ENCODE measurements at places on chromosomes 5 and 9.

- no peak for DNase-seq
These were observed 622.6 kb downstream of the DTWD2 start for GRCh38 chr5:118365718-118366117.

- DNase-seq = no peak
These were observed 1469.8 kb downstream of the EFNA5 start for GRCh38 chr5:106200971-106201370.

DNA sequence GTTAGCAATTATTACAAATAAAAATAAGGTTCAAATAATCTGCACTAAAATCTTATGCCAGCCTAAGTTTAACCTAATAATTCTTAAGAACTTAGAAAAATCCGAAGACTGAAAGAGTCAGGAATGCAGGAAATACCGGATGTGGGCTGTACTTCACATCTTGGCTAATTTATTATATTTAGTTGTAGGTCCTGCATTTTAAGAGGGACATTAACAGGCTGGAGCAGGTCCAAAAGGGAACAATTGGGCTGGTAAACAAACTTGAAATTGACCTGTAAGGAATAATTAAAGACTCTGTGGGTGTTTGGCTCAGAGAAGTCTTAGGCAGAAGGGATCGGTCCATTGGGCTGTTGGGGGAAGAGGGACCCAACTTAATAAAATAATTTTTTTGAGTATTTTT is 18.4 kb downstream of the GLRA1 start:
- DNase-seq = no peak

- no peak for DNase-seq
These were observed 112.6 kb downstream of the TMC1 start for GRCh38 chr9:72633966-72634365.

DNA sequence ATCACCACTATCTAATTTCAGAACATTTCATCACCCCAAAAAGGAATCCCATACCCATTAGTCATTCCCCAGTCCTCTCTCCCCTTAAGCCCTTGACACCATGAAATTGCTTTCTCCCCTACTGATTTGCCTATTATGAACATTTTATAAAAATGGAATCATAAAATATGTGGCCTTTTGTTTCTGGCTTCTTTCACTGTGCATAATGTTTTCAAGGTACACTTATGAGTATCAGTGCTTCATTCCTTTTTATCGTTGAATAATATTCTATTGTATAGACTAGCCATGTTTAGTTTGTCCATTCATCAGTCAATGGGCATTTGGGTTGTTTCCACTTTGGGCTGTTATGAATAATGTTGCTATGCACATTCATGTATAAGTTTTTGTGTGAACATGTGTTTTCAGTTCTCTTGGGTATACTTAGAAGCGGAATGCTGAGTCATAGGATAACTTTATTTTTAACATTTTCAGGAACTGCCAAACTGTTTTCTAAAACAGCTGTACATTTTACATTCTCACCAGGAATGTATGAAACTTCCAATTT is 40.4 kb upstream of the FGF1 start:
- DNase-seq = no peak

GRCh38 chr9:123914517-123915196 is 15.3 kb downstream of the DENND1A start:
- no peak for DNase-seq

DNA sequence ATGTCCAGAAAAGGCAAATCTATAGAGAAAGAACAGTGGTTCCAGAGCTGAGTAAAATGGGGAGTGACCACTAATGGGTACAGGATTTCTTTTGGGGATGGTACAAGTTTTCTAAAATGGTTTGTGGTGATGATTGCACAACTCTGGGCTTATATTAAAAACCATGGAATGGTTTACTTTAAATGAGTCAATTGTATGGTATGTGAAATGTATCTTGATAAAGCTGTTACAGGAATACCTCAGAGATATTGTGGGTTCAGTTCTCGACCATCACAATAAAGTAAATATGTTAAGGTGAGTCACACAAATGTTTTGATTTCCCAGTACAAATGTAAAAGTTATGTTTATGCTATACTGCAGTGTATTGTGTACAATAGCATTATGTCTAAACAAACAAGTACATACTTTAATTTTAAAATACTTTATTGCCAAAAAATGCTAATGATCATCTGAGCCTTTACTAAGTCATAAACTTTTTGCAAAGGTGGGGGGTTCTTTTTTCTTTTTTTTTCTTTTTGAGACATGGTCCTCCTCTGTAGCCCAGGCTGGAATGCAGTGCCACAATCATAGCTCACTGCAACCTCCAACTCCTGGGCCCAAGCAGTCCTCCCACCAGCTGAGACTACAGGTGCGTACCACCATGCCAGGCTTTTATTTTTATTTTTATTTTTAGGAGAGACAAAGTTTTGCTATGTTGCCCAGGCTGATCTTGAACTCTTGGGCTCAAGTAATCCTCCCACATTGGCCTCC is 65.9 kb downstream of the SHOC1 start:
- DNase-seq = no peak

GRCh38 chr5:37043693-37044092 is 167.1 kb downstream of the NIPBL start:
- no peak for DNase-seq

DNA sequence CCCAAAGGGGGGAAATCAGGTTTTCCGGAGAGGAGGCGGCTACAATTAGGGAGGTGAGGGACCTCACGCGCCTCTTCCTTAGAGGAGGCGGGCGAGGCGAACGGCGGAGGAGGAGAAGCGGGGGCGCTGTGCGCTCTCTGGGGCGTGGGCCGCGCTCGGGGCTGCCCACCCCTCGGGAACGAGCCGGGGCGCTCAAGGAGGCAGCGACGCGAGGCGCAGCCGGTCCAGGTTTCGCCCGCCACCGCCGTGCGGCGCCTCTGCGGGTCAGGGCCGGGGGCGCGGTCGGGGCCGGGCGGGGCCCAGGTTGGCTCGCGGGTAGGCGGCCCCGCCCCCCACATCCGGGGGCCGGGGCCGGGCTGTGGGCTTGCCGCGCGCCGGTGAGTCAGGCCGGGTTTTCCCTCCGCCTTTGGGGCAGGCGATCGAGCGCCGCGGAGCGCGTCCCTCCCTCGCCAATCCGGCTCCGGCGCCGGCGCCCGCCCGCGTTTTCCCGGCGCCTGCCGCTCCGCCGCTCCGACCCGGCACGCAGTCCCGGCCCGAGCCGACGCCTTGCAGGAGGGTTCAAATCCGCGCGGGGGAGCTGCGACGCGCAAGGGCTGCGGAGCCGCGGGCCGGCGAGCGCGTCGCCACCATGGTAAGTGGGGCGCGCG is at the start of gene N4BP3:
TSS of gene N4BP3 (plus strand) at position 392 of the 647 bp plus-strand sequence. CDS start 6,052 bp downstream, outside the sequence.
- peak; percentile 63 for DNase-seq

DNA sequence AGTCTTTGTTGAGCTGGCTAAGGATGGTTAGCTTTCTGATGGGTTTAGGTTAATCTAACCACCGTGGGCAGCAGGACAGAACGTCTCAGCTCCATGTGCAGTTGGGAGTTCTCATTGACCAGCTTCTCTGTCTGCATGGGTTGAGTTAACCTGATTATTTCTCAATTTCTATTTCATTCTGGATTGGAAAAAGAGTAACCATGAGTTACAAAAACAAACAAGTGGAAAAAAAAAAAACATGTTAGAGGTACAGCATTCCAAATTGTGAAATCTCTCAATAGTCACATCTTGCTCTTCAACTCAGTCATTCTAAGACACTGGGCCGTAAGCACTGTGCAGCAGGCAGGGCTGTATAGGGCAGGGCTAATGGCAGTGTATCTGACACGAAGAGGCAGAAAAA is 343.7 kb upstream of the KLF4 start:
- DNase-seq = no peak

GRCh38 chr9:77854916-77855311 is 176.7 kb downstream of the GNAQ start:
- DNase-seq = no peak

- DNase-seq = no peak
These were observed 41.2 kb upstream of the TRIO start for GRCh38 chr5:14101922-14102321.

GRCh38 chr9:108411632-108412031 is 444.2 kb downstream of the ACTL7B start:
- DNase-seq = no peak

- no peak for DNase-seq
These were observed at the start of gene ITK for GRCh38 chr5:157180374-157181264. Gene ITK (plus strand): TSS chr5:157180840. CDS start chr5:157180978, 138 bp downstream.

GRCh38 chr9:126554292-126554691 is 59.4 kb upstream of the LMX1B start:
- no peak for DNase-seq

DNA sequence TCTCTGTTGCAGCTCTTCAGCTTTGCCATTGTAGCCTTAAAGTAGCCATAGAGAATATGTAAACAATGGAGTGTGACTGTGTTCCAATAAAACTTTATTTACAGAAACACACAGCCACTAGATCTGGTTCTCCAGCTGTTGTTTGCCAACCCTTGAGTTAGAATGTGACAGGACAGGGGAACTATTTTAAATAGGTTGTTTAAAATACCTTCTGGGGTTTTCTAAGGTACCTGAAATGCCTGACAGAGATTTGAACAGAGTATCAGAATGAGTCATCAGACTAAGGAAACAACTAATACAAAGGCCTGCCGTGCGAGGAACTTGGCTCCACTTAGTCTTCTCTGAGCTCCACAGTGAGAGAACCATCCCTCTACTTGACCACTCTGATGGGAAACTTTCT is 85.4 kb downstream of the HSD17B4 start:
- no peak for DNase-seq

DNA sequence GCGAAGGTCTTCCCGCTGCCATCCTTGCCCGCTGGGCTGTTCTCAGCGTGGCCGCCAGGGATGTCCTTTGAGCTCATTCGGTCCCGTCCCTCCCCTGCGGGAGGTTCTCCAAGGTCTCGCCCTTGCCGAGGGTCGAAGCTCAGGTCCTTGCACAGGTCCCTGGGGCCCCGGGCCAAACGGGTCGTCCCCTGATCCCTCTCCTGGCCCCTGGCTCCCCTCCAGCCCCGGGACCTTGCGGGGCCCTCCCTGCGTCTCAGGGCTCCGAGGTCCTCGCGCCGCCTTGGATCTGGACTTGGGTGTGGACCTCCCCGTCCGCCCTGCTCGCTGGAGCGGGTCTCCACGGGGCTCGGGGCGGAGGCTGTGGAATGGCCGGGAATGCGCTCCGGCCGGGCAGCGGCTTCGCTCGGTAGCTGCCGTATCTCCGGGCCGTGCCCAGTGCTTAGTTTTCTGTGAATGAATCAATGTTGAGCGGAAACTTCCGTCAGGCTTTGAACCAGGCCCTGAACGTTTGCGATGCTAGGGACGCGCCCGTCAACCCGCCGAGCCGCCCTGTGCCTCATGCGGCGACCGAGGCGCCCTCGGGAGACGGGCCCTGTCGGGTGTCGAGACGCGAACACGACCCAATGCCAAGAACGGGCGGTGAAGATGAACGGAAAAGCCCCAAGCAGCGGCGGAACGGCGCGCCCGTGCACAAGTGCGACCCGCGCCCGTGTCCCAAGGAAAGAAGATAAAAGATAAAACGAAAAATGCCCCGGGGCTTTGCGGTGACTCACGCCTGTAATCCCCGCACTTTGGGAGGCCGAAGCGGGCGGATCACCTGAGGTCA is 780 bp downstream of the RNU6ATAC start:
- peak; percentile 34 for DNase-seq

GRCh38 chr5:61050292-61050691 is 105.3 kb downstream of the NDUFAF2 start:
- DNase-seq = no peak

GRCh38 chr9:134321946-134322741 is 4.1 kb upstream of the RXRA start:
- DNase-seq = no peak

DNA sequence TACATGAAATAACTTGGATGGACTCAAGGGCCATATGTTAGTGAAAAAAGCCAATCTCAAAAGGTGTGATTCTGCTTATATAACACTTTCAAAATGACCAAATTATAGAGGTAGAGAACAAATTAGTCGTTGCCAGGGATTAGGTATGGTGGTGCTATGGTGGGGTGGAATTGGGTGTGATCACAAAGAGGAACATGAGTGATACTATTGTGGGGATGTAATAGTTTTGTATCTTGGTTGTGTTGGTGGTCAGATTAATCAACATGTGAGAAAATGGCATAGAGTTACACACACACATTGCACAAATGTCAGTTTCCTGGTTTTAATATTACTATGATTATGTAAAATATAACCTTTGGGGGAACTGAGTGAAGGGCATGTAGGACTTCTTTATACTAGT is 31.9 kb downstream of the CAMK4 start:
- DNase-seq = no peak

GRCh38 chr9:85344901-85345300 is 396.9 kb downstream of the AGTPBP1 start:
- DNase-seq = no peak

DNA sequence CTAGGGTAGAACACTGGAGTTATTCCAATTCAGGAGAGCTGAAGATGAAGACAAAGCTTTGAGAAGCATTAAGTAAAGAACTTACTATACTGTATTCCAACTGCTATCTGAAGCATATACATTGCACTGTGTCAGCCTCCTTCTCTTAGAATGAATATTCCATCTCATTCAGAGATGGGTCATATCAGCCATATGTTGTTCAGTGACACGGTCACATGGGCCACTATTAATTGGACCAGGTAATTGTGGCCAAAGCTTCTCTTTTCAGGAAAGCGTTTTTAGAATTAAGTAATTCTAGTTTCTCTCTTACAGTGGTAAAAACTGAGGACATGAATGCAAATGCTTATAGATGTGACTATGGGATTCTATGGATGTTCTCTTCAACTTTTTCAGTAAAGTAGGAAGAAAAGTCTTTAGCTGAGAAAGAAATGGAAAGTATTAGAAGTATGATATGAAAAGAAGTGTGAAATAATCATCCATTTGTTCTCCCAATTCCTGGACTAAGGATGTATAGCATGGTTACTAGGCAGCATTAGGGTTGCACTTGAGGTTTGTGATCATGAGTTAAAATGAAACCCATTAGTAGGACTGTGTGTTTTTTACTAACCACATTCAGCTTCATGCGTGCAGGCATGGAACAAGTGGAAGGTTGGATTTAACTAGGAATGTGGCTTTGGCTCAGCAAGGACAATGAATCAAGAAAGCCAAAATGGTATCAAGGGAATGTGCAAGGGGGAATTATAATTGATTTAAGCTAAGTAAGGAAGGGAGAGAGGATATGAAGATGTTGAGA is 40.9 kb downstream of the CETN3 start:
- no peak for DNase-seq

GRCh38 chr9:79895232-79895631 is 323.5 kb downstream of the TLE4 start:
- no peak for DNase-seq

DNA sequence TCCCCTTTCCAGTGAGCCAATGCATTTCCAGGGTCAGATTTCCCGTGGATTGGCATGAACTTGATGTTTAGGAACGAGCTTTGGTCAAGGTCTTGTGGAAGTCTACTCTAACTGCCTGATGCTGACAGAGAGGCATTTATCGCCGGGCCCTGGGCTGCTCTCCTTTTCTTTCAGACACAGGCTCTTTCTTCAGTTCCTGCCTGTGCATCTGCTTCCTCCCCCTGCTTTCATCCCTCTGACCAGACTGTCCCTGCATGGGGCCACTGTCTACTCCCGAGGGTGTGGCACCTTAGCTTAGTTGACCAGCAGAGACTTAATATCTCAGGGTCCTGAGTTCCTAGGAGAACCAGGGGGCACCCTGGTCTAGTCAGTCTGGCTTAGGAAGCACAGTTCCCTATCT is 41.2 kb downstream of the RALGPS1 start:
- no peak for DNase-seq

GRCh38 chr5:172074896-172075295 is 68.5 kb upstream of the FBXW11 start:
- DNase-seq = no peak

All from stimulated activated CD8-positive, alpha-beta memory T cell treated with anti-CD3 and anti-CD28 coated beads, Interleukin-7, amount 100 ng/mL, for 1 hour (primary cell).